Activated CD4-positive, alpha-beta T cell treated with anti-CD3 and anti-CD28 coated beads for 4 hours (primary cell): ENCODE measurements at places on chromosomes 2 and 18.

- no peak for DNase-seq
Measured at GRCh38 chr2:164655750-164656149, 34.5 kb upstream of the GRB14 start.

DNA sequence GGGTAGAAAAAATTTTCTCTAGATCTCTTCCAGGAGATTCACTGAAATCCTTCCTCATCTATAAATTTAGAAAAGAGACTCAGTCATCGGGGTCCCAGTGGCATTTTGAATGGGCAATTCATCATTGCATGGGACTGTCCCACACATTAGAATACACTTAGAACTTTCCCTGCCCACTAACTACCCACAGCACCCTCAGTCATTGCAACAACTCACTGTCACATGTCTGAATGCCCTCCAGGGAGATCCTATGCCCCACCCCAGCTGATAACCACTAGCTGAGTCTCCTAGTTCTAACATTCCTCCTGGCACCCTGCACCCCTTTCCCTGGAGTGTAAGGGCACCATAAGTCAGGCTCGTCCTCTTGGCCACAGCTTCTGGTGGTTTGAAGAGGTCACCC is 89.6 kb downstream of the INSIG2 start:
- no peak for DNase-seq

DNA sequence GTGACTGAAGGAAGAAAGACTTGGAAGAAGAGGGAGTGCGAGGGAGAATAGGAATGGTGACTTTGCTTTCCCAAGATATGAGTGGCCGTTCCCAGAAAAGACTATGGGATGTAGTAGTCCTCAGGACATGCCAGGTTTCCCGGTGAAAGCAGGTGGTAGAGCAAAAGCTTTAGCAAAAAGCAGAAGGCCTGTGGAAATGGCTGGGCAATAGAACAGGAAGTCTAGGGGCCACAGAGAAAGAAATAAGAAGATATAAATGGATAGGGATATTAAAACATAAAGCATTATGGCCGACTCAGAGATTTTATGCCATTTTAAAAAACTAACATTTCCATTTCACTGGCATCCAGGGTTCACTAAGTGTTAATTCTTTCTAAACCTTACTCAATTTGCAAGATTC is 1.2 kb upstream of the SERPINB13 start:
- DNase-seq: no peak

GRCh38 chr2:160367887-160368286 is 125.7 kb downstream of the RBMS1 start:
- DNase-seq: no peak

GRCh38 chr2:3959372-3959771 is 256.0 kb downstream of the DCDC2C start:
- DNase-seq: no peak

GRCh38 chr2:88227446-88227845 is 57.3 kb downstream of the THNSL2 start:
- DNase-seq: no peak

- DNase-seq: no peak
Measured at GRCh38 chr2:171763602-171764001, 76.3 kb downstream of the DYNC1I2 start.

DNA sequence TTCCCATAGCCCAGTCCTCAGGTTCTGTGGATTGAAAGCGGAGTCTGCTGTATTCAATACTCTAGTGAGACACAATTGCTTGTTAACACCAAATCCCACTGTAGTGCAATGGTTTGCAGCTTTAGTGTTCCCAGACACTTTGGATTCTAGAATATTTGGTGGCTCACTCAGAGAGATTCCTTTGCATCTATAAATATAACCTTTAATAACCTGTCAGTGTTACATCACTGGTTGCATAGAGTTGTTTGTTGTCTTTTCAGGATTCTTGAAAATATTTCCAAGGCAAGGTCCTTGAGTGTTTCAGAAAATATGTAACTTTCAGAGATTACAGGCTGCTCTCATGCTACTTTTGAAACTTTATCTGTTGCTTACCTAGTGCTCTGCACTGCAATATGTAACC is 157.5 kb downstream of the ZEB2 start:
- no peak for DNase-seq

GRCh38 chr2:218257390-218257981 is 3.3 kb upstream of the GPBAR1 start:
- peak; percentile 73 for DNase-seq

DNA sequence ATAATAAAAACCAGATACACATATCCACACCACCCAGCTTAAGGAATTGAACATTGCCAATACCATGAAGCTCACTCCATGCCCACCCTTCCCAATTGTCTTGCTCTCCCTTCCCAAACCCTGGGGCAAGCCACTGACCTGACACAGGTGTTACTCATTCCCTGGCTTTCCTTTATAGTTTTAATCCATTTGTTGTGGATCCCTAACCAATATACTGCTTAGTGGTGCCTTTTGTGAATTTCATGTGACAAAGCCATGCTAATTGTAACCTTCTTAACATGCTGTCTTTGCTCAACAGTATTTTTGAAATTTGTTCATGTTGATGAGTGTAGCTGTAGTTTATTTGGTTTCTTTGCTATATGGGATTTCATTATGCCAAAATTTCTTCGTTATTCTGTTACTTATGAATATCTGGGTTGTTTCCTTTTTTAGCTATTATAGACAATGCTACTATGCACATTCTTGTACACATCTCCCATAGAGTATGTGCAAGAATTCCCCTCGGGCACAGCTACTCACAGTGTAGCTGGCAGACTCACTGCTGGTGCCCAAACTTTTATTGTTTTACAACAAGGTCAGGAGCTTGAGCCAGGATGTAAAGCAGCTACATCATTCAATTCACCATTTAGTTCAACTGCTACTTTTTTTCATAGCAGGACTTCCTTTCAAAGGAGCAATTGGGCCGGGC is 90.8 kb upstream of the ATL2 start:
- DNase-seq: no peak

- no peak for DNase-seq
Measured at GRCh38 chr2:3451169-3451568, 68.2 kb downstream of the ADI1 start.

GRCh38 chr2:197079414-197079813 is 152.9 kb upstream of the PGAP1 start:
- DNase-seq: no peak
